ENCODE measurements at places on chromosomes 7 and 10. TPM values are rescaled to one million over a fixed set of nuclear protein-coding genes. Genes with fewer than 3 reads are reported as not detected.

The JCAD gene
- 1.0 TPM for polyA plus RNA-seq

The HOXA13 gene
- not detected for polyA plus RNA-seq

The HIBADH gene
- polyA plus RNA-seq, result 11.4 TPM

The C7orf57 gene
- polyA plus RNA-seq, result 0.80 TPM

The AKR1C8 gene
- not detected for polyA plus RNA-seq

The AGAP5 gene
- polyA plus RNA-seq, result 7.5 TPM

The CYP2C9 gene
- 2.6 TPM for polyA plus RNA-seq

The MRM2 gene
- polyA plus RNA-seq, result 16.8 TPM

The SFRP5 gene
- 0.65 TPM for polyA plus RNA-seq

The LGI1 gene
- 0.88 TPM for polyA plus RNA-seq

The SPDYE6 gene
- polyA plus RNA-seq, result not detected

The TMEM225B gene
- 0.96 TPM for polyA plus RNA-seq
